COLO829 (cell line): ENCODE measurements at places on chromosomes 6 and 20.
A peak's percentile ranks its signal among the peaks of the same experiment; 100 is the strongest.

DNA sequence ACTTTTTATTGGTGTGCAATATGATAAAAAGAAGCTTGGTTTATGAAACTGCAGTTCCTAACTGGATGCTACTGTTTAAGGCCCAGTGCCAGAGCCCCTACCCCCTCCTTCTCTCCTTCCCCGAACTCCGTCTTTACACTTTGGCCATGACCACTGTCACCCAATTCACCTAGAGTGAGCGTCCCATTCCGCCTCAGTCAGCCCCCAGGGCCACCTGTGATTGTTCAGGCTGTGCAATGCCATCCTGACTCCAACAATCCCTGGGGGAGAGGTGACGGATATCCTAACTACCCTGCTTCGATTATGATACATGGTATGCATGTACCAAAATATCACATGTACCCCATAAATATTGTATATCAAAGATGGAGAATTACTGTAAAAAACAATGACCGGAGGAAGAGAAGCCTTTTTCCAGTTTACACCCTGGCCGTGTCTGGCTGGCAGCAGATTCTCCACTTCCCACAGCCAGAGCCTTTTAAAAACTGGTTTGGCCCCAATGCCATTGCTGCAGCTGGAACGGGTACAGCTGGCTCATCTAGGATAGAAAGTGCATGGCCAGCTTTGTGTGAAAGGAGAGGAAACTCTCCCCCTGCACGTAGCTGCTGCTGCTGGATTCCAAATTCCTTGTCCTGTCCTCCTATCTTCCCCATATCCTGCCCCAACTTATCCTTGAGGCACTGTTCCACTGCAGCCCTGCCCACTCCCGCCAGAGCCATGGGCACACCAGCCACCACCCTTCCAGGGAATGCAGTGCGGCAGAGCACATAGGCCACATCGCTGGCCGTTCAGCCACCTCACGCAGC, 99.7 kb downstream of the JPH2 start:
- DNase-seq, result no peak

- no peak for DNase-seq
Measured at GRCh38 chr6:128427139-128427538, 93.3 kb downstream of the PTPRK start.

DNA sequence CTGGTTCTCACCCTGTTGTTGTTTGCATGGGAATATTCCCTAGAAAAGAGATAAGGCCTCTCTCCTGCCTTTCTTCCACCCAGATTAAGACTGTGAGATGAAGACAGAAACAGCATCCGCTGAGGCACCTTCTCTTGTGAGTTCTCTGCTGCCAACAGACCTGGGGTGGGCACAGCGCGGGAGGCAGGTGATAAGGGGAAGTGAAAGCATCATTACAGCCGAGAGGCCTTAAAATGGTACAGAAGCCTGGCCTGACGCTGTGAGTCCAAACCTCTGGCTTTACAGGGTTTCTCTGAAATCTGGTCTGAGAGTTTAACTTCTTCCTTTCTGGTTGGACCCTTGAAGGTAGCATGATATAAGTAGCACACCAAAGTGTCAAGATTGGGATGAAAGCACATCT, 21.0 kb upstream of the IYD start:
- DNase-seq, result no peak

- DNase-seq, result no peak
Measured at GRCh38 chr6:766625-767024, 73.7 kb upstream of the EXOC2 start.

DNA sequence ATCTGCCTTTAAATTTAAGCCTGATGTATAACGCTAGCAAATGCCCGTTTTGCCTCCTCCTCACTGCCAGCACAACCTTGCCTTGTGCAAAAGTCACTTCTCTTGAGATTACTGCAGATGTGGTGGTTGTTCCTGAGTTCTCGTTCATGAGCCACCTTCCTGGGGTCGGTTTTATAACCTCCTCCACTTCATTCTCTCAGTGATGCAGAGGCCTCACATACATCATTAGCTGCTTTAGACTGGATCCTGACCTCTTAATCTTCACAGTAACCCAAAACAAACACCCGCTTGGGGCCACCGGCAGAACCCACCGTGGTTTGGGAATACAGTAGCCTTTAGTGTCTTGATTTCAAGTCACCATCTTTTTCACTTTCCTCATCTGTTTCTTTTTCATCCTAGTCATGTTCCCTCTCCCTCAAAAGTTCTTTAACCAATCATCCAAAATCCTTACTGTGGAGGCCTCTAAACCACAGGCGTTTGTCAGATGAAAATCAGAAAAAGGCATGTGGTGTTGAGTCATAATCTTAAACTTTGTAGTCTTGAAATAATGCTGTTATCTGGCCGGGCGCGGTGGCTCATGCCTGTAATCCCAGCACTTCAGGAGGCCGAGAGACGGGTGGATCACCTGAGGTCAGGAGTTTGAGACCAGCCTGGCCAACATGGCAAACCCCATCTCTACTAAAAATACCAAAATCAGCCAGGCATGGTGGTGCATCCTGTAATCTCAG, 430.3 kb upstream of the SOX4 start:
- peak; percentile 34 for DNase-seq

GRCh38 chr6:117194978-117195377, 70.4 kb upstream of the VGLL2 start:
- no peak for DNase-seq

GRCh38 chr6:160226118-160226591, 32.5 kb downstream of the SLC22A2 start:
- no peak for DNase-seq

- DNase-seq, result no peak
Measured at GRCh38 chr20:58646703-58647102, 4.4 kb upstream of the STX16 start.

DNA sequence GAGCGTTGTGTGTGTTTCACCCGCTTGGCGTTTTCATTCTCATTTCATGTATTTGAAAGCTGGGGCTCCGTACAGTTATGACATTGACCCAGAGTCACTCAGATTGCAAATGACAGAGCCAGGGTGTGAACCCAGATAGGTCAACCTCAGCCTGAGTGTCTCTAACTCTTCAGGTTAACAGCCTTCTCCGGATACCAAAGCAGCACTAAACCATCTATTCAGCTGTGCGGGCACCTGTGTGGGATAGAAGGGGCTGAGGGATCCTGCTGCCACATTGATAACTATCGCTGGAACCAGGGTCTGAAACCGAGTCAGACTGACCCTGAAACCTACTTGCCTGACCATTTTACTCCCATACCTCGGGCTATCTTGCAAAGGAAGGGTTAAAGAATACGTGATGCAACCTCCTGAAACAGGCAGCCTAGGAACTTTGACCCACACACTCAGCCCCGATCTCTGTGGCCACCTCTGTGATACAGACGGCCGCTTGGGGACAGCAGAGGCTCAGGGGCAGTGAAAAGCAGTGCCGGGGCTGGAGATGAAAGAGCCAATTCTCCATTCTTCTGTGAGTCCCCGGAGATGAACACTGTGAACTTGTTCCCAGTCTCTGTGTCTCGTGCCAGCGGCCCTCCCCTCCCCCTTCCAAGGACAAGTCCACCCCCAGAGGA, 233.5 kb upstream of the QKI start:
- peak; percentile 76 for DNase-seq
